ENCODE measurements at places on chromosomes 12 and 14.

DNA sequence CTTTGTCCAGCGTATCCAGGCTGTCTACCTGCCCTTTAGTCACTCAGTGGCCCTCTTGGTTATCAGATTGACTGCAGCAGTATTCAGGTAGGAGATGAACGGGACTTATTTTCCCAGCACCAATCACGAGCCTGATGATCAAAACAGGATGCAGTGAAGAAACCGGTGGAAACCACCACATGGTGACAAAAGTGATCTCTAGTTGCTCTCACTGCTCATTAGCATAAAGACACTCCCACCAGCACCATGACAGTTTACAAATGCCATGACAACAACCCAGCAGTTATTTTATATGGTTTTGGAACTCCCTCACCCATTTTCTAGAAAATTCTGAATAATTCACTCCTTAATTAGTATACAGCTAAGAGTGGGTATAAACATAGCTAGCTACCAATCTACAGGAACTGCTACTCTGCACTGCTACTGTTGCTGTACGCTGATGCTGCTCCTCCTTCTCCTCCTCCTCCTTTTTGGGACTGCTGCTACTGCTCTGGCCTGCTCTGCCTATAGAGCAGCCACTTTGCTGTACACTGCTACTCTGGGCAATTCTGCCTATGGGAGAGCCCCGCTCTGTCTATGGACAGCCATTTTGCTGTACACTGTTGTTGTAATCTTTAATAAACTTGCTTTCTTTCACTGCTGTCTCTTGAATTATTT lies 142.5 kb upstream of the SSTR1 start:
- DNase-seq, result no peak

GRCh38 chr12:65925626-65926025 lies 101.3 kb downstream of the HMGA2 start:
- no peak for DNase-seq

DNA sequence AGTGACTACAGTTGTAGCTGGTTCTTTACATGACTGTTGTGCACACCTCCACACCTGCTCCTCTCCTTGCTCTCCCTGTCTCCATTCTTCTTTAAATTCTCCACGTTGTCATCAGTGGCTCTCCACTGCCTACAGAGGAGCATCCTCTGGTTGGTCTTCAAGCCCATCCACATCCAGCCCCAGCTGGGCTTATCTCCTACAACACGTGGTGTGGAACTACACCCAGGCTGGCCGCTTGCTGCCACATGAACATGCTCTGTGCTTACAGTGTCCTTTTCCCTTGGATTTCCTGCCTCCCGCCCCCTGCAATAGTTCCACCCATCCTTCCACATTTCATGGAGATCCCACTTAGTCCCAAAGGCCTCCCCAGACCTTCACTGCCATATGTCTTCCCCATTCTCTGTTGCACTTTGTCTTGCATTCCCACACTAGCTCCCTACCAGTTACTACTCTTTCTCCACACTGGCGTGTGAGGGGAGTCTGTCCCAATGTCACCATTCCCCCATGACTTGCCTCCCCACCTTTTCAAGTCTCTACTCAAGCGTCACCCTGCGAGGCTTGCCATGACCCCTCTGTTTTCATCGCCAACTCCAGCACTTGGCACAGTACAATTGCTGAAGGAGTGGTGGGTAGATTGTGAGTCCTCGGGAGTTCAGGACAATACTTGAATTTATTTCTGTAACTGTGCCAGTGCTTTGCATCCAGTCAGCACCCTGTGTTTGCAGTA lies 9.8 kb upstream of the MCRS1 start:
- DNase-seq, result no peak

DNA sequence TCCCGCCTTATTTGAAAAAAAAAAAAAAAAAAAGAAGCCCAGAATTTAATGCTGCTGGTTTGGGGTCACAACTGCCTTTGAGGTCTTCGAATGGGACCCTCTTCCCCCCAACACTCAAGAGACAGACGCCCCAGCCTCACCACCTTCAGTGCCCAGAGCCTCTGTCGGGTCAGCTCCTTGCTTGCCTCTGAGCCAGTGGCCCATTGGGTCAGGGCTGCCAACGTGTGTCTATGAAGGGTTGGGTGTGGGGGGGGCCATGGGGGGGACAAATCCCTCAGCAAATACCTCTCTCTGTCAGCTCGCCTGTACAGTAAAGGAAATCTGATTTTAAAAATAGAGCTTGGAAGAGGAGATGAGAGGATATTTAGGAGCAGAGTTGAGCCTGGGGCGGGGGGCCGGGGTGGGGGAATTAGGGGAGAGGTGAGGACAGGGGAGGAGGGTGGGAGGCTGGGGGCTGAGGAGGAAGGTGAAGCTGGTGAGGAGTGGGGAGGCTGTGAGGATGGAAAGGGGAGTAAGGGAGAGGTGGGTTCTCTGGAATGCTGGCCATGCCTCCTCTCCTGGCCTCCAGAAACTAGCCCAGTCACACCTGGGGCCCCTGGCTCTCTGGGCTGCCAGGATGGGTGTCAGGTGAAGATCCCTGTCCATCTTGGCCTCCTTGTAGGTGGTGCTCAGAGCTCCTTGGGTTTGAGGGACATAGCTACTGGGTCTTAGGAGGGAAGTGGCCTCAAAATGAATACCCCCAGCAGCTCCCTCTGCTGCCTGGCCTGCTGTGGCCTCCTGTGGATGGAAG lies 13.3 kb downstream of the RTL1 start:
- DNase-seq, result no peak

- no peak for DNase-seq
These were observed 82.6 kb downstream of the EML1 start for GRCh38 chr14:99875836-99876235.

All from NCI-H2081 (cell line).